ENCODE measurements at places on chromosomes 3 and 15.

GRCh38 chr3:97860364-97860763 is 38.6 kb downstream of the CRYBG3 start:
- no peak for DNase-seq

- DNase-seq = no peak
Observed at GRCh38 chr3:175041369-175041768, 182.2 kb downstream of the NAALADL2 start.

DNA sequence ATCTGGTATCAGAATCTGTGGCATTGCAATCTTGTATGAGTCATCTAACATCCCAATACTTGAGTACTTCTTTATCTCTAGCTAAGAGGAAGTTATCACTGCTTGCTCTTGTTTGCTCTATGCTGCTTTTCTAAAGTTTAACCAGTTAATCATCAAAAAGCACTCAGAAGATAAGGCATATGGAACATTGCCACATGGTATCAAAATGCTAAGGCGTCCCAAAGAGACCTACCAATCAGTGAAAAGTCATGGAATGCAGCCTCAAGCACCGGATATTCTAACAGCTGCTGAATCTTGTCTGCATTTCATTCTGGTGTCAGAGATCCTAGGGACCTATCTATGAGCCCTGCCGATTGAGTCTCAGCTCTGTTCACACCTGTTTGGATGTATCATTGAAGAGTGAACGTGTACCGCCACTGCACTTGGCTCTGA is 192.8 kb downstream of the ARPP21 start:
- no peak for DNase-seq

DNA sequence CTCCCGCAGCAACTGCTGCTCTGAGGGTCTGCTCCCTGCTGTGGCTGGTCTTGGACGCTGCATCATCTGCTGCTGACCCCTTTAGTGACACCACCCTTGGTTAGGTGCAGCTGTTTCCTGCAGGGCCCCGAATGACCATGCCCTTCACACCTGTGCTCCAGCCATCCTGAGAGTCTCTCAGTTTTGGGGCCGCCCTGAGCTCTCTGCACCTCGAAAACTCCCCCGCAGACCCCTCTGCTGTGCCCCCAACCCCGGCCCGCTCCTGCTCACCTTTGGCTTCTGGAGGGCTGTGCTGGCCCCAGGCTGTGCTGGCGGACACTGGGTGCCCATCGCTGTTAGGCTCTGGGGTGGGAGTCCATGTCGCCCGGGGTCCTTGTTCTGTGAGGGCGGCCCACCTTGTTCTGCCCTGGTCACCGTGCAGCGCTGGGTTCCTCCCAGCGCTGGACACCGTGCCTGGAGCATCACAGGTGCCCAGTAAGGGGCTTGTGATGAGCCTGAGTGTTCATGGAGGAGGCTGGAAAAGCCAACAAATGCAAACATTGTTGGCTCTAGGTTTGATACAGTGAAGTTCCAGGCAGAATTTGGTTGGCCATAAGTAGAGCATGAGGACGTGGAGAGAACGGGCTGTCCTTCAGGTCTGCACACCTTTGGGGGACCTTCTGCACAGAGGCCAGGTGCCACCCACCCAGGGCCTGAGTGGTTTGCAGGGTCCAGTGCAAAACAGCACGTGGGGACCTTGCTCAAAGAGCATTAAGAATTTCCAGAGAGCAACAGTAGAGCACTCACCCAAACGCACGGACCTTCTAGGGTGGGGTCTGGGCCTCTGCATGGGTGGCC is 12.3 kb downstream of the ABTB1 start:
- no peak for DNase-seq

DNA sequence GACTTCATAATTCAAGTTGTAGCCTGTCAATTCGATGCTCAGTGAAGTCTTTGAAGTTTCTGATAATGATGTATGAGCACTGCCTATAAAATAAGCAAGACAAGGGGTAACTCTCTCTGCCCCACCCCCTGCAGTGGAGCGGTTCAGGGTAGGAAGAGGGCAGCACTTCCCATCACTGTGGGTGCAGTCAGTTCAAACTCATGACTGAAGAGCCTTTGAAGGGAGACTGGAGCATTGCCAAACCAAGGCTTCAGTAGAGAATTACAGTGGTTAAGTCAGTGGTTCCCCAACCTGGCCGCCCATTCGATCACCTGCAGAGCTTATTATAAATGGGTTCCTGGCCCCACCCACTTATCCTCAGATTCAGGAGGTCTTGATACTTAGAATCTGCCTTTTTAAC is 190.6 kb downstream of the SHQ1 start:
- peak; percentile 80 for DNase-seq

DNA sequence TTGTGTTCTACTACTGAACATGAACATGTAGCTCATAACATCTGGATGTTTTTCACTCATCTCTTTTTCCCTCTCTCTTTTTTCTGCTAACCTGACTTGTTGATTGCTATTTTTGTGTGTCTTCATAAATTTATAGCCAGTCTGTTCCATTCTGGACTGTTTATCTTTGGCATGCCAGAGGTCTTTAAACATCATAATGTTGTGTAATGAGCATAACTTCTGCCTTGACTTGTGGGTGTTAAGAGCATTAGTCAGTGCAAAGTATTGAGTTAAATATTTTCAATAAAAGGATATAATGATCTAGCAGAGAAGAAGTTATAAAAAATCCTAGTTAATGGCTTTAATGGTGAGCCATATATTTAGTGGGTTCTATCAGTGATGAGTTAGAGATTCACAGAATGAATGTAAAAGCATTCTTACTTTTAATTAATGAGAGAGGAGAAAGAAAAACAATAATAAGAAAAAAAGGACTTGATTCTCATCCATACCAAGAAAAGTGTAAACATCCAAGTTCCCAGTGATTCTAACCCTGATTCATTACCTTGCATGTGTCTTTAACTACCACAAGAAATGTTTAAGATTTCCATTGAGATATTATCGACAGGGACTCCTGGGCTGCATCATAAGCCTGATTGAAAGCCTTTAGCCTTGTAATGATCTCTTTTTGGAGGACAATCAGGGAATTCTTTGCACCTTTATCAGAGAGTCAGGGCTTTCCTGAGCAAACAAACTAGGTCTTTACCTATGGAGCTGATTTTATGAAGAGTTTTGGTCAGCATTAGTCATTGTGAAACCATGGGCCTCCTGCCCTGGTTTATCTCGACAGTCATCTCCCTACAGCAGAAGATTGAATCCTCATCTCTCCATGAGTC is 22.9 kb downstream of the MITF start:
- no peak for DNase-seq

DNA sequence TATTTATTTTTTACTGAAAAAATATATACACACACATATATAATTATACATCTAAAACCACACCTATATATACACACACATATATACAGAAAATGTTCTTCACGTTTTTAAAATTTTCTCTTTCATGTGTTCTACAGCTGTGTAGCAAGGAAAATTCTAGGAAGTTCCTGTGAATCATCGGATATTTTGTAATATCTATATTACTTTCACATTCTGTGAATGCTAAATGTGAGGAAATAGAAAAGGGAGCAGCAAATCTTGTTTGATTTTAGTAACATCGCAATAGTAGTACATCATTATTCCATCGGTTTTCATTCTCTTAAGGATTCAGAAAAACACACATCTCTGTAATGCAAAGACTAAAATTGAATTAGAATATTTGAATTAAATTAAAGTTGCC is 836.8 kb upstream of the NECTIN3 start:
- no peak for DNase-seq

GRCh38 chr3:125045194-125045593 is 10.6 kb downstream of the HEG1 start:
- no peak for DNase-seq

GRCh38 chr15:97459771-97460170 is 500.7 kb upstream of the ARRDC4 start:
- DNase-seq = no peak

DNA sequence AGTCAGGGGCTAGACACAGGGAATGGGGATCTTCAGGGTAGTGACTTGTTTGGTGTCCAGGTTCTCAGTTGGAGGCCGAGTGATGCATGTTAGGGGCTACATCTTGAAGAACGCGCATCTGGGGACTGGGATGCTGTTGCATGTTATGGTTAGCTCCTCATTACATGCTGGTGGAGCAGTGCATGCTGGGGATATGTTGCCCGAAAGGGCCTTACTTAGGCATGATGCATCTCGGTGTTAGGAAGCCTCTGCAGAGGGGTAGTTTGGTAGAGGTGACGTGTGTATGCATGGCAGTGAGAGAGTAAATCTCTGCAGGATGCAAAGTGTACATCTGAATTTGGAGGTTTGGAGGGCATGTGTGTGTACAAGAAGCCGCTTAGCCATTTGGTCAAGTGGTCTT is 2.4 kb downstream of the EIF4G1 start:
- DNase-seq = no peak

- no peak for DNase-seq
Observed at GRCh38 chr3:78794431-78794830, 973.4 kb downstream of the ROBO1 start.

DNA sequence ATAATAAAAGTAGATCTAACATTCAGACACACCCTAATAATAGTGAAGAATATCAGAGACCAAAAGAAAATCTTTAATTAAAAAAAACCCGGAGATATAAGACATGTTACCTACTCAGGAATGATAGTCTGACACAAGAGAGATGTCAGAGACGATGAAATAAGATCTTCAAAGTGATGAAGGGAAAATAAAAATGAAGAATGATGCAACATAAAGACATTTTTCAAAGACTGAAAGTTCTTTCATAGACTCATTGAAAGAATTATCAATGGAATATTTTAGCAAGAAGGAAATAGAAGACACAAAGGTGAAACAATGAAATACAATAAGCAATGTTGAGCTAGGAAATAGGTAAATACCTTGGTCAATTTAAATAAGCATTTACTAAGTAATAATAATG is 19.6 kb downstream of the HCLS1 start:
- no peak for DNase-seq

DNA sequence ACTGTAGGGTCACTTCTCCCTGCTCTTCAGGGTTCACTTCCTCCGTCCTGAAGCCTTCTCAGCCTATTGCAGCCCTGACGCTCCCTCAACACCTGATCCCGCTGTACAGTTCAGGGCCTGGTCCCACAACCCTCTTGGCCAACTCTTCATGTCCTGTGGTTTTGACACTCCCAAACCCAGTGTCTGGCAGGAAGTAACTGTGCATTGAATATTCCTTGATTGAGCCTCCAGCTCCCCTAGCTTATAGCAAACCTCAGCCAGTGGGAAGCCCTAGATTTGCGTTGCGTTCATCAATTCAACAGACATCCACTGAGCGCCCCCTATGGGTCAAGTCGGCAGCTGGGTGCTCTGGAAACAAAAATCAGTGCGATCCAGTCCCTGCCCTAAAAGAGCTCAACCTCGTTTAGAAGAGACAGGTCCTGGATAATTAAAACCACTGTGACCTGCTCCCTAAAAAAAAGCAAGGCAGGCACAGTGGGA is 13.5 kb downstream of the UBAP1L start:
- peak; percentile 58 for DNase-seq

GRCh38 chr15:70318594-70319465 is 221.1 kb upstream of the TLE3 start:
- no peak for DNase-seq

DNA sequence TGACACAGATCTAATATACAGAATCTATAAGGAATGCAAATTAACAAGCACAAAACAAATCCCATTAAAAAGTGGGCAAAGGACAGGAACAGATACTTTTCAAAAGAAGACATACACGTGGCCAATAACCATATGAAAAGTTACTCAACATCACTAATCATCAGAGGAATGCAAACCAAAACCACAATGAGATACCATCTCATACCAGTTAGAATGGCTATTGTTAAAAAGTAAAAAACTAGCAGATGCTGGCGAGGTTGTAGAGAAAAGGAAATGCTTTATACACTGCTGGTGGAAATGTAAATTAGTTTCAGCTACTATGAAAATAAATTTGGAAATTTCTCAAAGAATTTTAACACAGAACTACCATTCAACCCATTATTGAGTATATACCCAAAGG is 50.7 kb downstream of the ADAMTS17 start:
- no peak for DNase-seq

DNA sequence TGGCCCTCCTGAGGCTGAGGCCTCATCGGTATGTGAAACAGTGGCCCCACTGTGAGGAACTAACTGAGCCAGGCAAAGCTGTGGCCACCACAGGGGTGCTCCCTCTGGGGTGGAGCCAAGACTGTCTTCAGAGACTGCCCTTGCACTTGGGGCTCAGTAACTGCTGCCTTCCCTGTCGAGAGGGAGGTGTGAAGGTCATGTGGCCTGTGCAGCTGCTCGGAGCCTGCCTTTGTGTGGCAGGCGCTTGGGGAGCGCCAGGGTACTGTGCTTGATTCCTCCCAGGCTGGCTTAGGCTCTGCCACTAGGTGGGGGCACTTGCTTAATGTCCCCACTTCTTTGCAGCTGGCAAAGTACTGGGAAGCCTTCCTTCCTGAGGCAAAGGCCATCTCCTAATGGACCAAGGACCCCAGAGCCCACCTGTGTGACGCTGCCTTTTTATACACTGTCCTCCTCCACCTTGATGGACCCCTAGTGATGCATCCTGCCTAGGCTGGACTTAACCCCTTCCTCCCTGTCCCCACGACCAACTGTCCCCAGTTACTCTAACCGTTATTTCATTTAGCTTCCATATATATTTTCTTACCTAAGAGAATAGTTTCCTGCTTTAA is 14.2 kb upstream of the SNX22 start:
- DNase-seq = no peak

GRCh38 chr3:163438760-163439159 is 1639.5 kb downstream of the SI start:
- DNase-seq = no peak

DNA sequence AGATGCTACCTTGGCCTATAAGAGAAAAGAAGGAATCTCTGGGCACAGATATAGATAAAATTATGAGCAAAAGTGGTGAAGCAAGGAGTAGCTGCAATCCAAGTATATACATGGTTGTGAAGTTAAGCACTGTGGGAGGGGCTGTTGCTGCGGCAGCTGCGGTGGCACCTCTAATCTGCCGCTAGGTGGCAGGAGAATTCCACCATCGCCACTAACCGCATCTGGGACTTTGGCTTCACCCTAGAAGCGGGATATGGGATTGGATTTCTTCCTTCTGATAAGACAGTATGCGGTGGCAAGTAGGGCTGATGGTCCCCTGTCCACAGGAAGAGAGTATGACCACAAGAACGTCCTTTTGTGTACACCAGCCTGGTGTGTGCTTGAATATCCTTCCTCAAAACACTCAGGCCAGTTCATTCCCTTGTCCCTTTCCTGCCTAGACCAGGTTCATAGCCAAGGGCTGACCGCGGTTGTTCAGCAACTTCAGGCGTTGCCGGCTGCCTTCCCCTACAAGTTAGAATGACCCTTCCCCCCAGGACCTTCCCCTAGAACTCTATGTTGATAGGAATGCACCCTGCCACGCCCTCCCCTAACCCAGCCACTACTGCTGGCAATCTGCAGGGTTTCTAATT is 5.1 kb downstream of the MAGEL2 start:
- DNase-seq = peak; percentile 56

GRCh38 chr3:32998631-32999451 is 47.4 kb downstream of the CCR4 start:
- no peak for DNase-seq

- no peak for DNase-seq
Observed at GRCh38 chr15:63318344-63318743, 40.9 kb downstream of the APH1B start.

GRCh38 chr3:130835483-130835882 is 58.4 kb upstream of the ATP2C1 start:
- DNase-seq = no peak

- peak; percentile 65 for DNase-seq
Observed at GRCh38 chr3:49867871-49868321, 1.8 kb downstream of the CAMKV start.

All from DND-41 (cell line).